ENCODE measurements at places on chromosomes 3 and 15.

- no peak for DNase-seq
Measured at GRCh38 chr3:172517859-172518466, 5.3 kb downstream of the TNFSF10 start.

DNA sequence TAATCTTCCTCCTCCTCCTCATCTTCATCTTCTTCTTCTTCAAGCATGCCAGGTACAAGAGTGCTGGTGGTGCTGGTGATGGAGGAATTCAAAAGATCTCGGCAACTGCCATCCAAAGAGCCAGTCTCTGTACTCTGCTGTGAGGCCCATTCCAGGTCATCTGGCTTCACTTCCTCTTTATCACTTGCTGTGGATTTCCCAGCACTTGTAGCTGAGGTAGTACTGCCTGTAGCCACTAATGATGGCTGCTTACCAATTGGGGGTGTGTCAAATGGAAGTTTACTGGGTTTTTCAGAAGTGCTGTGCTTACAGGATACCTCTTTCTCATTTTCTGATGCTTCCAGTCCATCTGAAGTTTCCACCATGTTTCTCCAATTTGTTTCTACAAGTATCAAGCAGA lies 28.8 kb upstream of the SHC4 start:
- no peak for DNase-seq

- DNase-seq, result no peak
Measured at GRCh38 chr15:67135494-67135893, 70.1 kb downstream of the SMAD3 start.

GRCh38 chr3:194485881-194486539 lies 792 bp downstream of the ATP13A3 start:
- DNase-seq, result peak; percentile 32

DNA sequence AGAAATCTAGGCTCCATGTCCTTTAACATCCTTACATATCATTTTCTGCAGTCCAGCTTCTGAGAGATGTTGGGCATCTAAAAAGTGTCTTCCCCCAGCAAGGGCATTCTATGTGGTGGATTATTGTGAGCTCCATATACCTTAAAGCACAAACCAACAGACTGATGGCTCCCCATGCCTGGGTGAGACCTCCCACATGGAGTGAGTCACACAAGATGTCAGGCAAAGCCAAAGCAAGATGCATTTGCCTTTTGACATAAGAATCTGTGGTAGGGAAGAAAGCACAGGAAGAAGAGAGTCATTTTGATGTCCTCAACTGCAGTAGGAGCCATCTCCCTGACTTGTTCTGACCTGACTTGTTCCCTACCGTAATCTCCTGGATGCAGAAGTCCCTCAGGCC lies 238.7 kb upstream of the EIF1B start:
- DNase-seq, result no peak

GRCh38 chr3:126737527-126737926 lies 33.5 kb downstream of the CHCHD6 start:
- no peak for DNase-seq

DNA sequence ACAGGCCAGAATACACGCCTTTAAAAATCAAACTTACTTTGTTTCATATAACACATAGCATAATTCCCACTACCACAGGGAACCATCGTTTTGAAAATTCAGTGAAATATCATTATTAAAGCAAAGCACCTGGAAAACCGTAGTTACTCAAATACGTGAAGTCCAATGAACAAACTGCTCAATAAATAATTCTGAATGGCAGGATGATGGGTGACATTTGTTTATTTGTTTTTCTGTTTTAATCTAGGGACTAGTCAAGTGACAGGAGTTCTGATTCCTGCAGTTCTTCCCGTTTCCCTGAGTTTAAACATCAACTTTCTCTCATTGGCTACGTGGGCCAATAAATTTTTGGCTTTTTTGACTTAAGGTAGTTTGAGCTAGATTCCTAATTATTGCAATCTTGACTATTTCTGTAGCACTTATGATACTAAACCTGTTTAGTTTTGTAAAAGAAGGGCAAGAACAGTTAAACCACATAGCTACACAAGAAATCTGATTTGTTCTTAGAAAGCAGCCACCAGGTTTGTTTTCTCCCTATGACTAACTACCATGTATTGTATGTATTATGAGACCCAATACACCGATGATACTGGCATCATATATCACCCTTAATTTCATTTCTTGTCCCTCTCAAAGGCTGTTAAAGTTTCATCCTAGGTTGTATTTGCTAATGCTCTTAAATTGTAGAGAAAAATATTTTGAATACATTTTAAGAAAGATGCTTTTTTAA lies 411.2 kb downstream of the SHQ1 start:
- DNase-seq, result no peak

DNA sequence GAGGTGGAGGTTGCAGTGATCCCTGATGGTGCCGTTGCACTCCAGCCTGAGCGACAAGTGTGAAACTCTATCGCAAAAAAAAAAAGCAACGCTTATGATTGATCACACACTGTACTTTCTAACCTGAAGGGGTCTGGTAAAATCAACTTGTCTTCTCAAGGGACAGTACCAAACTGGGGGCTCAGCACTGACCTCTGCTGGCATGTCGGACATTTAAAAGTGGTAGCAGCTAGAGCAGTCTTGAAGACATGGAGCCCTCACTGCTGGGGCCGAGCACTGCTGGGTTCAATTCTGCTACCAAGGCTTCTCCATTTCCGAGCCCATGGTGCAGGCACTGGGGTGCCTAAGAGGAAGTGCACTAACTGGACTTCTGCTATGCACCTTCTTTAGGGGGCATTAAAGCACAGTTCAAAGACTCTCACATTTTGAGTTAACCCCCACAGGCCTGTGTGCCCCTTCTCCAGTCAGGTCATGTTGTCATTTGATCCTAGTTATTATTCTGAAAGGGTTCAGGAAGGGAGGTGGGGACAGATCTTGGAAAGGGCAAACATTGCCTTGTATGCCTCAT lies 26.4 kb upstream of the LAMP3 start:
- no peak for DNase-seq

- DNase-seq, result no peak
Measured at GRCh38 chr15:87563869-87564268, 692.7 kb downstream of the NTRK3 start.

DNA sequence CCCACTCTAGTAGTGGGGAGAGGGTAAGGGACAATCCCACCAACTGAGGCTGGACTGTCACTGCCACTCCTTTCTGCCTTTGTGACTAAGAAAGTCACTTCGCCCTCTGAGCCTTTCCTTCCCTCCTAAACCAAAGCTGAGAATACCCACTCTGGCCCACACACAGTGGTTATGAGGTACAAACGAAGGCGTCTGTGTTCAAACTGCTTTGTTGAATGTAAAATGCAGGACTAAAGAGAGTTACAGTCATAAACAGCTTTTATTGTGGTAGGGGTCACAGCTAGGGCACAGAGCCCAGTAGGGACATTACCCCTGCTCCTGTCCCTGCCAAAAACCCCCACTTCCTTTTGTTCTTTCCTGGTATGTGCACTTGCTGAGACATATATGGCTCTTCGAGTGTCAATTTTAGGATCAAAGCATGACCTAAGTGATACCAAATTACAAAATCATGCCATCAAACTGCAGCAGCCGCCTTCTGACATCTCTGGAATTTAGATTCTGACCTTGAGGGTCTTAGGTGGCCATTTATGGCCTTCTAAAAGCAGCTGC lies 45.1 kb downstream of the CTDSPL start:
- no peak for DNase-seq

- DNase-seq, result no peak
Measured at GRCh38 chr3:143755978-143756377, 92.3 kb downstream of the SLC9A9 start.

GRCh38 chr15:27241943-27242342 lies 271.0 kb downstream of the GABRG3 start:
- no peak for DNase-seq

- no peak for DNase-seq
Measured at GRCh38 chr3:171157286-171157685, 130.8 kb upstream of the SLC2A2 start.

DNA sequence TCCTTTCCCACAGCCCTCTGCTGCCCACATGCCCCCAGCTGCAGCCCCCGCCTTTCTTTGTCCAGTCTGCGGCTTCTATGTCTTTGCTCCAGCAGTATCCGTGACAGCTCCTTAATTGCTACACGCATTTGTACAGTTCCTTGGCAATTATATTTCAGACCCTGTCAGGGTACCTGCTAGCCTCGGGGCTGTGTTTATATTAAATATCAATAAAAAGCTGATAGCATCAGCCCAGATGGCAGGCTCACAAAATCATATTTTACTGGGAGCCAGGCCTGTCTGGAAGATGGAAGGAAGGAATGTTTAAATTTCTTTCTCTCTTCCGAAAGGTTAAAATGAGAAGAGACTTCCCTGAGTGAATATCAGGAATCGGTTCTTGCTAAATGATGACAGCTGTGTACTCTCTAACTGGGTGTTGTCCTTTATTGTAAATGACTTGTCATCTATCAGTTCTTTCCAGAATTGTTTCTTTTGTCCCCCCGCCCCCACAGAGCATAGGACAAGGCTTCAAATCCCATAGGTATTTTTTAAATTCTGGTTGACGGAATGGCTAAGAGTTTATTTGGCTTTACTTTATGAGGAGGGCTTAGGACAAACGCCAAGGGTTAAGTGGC lies 378.1 kb downstream of the LRTM1 start:
- DNase-seq, result no peak

GRCh38 chr3:113124256-113124830 lies 87.0 kb upstream of the BOC start:
- no peak for DNase-seq

DNA sequence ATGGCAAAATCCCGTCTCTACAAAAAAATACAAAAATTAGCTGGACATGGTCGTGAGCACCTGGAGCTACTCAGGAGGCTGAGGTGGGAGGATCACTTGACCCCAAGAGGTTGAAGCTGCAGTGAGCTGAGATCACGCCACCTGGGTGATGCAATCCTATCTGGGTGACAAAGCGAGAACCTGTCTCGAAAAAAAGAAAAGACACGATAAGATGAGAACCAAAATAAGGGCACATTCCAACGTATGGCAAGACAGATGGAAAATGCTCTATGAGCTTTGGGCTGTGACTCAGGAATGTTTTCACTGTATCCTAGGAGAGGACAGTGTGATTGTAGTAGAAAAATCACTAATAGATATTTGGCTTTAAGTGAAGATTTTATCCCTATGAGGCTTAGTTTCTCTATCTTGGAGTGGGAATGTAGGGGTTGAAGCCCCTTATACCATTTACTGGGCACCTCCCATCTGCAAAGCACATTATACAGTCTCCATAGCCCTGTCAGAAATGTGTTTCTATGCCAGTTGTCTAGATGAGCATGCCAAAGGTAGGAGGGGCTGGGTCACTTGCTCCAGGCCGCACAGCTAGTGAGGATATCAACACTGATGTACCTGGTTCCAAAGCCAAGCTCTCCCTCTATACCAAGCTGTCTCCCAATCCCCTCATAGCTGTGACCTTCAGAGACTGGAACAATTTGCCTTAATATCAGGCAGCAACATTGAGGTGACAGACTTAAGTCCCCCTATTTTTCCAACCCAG lies 53.6 kb upstream of the NR2E3 start:
- DNase-seq, result no peak

GRCh38 chr3:10413041-10413440 lies 92.1 kb upstream of the SEC13 start:
- no peak for DNase-seq

DNA sequence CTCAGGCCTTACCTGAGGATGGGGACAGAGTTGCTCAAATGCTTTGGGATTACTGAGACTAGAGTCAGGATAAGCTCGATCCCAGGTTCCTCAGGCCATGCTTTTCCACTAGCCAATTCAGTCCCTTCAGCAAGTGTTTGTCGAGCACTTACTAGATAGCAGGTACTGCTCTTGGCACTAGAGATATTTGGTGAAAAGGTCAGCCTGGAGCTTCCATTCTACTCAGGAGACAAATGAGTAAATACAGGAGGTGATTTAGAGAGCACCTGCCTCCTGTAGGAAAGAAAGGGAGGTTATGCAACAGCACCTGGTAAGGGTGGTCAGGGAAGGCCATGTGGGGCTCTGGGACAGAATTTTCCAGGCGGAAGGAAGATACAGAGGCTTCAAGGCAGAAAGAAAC lies 99.9 kb downstream of the CACNA1D start:
- DNase-seq, result no peak

DNA sequence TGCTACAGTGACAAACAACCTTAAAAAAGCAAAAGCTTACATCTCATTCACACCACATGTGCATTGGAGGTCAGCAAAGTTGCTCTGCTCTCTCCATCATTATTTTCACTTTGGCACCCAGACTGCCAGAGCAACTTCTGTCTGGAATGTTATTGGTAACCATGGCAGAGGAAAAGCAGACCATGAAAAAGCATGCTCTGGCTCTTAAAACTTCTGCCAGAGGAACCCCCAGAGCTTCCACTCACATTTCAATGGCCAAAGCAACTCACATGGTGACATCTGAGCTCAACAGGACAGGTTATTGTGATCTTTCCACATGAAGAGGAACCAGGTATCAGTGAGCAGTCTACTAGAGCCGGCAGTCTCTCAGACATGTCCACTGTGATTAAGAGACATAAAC lies 21.9 kb upstream of the FRMD5 start:
- DNase-seq, result no peak

DNA sequence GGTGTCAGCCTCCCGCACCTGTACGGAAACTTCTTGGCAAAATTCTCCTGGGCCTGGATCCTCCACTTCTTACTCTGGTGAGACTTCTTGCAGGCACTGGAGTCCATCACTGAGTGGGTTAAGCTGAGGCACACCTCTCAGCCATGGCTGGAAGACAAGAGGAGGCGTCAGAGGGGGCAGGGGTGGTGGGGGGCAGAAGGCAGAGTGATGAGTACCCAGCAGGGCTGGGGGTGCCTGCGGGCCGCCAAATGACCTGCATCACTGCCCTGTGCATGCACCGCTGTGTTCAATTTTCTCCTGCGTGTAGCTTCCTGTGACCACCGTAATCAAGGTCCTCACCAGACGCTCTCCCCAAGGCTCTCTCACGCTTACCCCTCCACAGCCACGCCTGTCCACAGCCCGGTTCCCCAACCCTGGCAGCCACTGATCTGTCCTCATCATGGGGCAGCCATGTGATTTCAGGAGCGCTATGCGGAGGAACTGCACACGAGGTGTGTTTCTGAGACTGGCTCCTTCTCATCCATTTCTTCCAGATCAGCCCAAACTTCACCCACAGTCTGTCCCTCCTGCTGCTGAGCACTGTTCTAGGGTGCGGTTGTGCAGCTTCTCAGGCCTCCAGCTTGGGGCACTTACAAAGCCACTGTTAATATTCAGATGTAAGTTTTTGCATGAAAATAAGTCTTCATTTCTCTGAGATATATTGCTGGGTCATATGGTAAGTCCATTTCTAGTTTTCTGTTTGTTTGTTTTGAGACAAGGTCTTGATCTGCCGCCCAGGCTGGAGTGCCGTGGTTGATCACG lies 5.2 kb downstream of the C3orf22 start:
- DNase-seq, result no peak

- no peak for DNase-seq
Measured at GRCh38 chr3:113638910-113639309, 57.5 kb downstream of the USF3 start.

- no peak for DNase-seq
Measured at GRCh38 chr3:135806317-135806716, 159.2 kb upstream of the PPP2R3A start.

DNA sequence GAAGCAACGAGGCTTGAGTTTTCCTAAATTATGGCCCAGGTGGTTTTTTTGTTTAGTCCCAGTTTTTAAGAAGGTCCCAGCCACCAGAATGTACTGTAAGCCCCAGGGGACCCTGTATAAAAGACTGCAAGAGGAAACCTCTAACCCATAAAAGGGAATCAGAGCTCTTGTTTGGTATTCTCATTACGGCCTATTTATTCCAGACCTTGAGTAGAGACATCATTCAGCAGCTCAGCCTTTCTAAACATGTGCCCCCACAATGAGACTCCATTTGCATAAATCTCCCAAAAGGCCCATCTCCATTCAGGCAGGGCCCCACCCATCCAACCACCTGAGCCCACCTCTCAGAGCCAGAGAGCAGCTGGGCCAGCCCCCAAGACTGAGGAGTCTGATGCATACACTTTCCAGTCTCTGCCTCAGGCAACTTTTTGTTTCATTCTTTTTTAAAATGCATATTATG lies 25.7 kb downstream of the ZDHHC3 start:
- DNase-seq, result no peak
